ENCODE measurements at places on chromosomes 3 and 15.

GRCh38 chr15:71374607-71375352 is 259.5 kb downstream of the THSD4 start:
- DNase-seq, result no peak

GRCh38 chr3:113697500-113698090 is 1.2 kb upstream of the USF3 start:
- DNase-seq, result no peak

GRCh38 chr15:72342385-72342784 is 22.4 kb upstream of the CELF6 start:
- no peak for DNase-seq

GRCh38 chr3:49700453-49701128 is 11.2 kb downstream of the RNF123 start:
- no peak for DNase-seq

DNA sequence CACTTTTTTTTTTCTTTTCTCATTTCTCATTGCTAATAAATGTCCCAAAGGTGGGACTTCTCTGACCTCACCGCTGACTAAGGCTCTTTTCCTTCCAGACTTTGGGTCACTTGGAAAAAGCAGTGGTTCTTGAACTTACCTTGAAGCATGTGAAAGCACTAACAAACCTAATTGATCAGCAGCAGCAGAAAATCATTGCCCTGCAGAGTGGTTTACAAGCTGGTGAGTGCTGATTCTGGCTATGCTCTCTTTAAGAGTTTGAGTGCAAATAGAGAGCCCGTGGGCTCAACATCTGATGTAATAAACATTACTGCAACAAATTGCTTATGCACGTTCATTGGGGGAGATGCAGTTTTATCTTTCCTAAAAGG is 2.0 kb downstream of the BHLHE40 start:
- DNase-seq, result no peak

DNA sequence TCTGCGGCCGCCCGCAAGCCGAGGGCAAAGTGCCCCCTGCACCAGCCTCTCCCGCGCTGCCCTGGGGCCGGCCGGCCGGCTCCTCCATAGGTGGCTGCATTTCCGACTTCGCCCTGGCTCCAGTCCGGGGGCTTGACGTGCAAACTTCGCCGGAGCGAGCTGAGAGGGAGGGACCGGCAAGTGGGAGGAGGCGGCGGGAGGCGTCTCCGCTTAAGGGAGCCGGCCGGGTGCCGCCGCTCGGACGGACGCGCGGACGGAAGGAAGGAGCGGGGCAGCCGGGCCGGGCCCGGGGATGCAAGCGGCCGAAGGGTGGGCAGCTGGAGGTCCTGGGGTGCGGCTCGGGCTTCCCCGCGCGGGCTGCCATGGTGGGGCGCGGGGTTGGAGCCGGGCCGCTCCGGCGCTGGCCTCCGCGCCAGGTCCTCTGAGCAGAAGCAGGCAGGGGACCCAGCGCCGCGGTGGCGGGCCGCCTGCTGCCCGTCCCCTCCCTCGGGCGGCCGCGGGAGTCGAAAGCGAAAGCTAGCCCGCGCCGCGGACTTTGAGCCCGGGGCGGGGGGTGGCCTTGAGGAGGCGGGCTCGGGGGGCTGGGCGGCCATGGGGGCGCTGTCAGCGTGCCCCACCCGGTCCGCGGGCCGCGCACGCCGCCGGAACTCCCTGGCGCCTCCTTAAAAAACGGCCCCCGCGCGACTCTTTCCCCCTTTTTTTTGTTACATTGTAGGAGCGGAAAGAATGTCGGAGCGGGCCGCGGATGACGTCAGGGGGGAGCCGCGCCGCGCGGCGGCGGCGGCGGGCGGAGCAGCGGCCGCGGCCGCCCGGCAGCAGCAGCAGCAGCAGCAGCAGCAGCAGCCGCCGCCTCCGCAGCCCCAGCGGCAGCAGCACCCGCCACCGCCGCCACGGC is at the start of gene SCAANT1:
SCAANT1 (minus strand) TSS at position 511 of the 895 bp plus-strand sequence.
- DNase-seq, result no peak

DNA sequence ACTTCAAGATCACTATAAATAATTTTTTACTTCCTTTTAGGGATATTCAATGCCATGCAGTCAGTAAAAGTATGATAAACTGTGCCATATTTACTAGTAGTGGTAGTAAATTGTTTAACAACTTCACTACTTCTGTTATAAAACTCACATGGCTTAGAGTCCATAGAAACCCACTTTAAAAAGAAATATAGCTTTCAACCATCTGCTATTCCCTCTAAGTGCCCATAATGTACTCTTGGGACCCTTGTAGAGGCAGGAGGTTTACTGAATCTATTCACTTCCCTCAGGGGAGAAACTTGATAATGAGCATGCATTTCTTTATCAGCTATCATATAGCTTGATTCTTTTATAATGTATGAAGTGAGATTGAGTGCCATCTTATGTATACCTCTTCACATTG is 1448.4 kb upstream of the ALCAM start:
- peak; percentile 97 for DNase-seq

GRCh38 chr3:88058306-88058580 is 562 bp downstream of the CGGBP1 start:
- DNase-seq, result no peak

DNA sequence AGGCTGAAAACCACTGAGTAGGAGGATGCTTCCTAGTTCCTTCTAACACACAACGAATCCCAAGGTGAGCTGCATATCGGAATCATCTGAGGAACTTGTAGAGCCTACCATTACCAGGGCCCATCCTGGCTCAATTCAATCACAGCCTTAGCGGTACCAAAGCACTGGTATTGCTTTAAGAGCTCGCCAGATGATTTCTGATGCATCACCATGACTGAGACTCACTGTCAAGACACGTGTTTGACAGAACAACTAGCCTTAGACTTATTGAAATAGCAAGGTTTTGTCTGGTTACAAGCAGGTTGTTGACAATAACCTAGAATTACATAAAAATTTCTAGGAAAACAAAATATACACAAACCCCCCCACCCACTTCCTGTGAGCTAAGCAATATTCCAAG is 68.5 kb downstream of the CBLB start:
- DNase-seq, result no peak

DNA sequence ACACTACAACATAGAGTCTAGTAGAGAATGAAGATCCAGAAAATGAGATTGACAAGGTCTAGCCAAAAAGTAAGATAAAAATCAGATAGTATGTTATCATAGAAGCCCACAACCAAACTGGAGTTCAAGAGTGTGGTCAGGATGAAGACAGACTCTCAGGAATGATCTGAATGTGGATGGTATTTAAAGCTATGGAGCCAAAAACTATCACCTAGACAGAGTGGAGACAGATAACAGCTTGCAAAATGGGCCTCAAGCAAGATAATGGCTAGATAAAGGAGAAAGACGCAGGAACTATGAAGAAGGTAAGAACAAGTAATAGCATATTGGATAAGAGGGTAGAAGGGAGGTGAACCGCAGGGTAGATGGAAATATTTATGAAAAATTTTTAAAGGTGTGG is 35.4 kb downstream of the ZMAT3 start:
- no peak for DNase-seq

Measured in NCI-H1436 treated with DMSO at 0.1 percent for 48 hours (cell line).